Activated naive CD8-positive, alpha-beta T cell treated with anti-CD3 and anti-CD28 coated beads for 36 hours (primary cell): ENCODE measurements at places on chromosomes 3 and 15. TPM values are rescaled to one million over a fixed set of nuclear protein-coding genes. Genes with fewer than 3 reads are reported as not detected.

DNA sequence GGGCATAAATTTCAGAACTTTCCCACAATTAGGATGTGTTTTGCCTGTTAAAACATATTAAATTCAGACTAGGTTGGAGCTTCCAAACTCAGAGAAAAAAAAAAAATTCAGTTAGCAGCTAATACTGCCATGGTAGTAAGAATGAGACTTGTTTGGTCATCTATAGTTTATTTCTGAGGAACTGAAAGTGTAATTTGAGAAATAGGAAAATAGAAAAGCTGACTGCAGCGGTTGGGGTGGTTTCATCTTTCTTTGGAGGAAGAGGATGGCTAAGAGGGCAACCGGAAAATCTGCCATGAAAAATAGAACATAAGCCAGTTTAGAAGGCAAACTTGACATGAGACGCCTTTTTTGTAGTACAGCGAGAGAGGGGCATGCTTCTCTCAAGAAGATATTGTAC is 371.2 kb upstream of the ROBO2 start:
- no peak for DNase-seq

GRCh38 chr15:96087180-96087884 is 243.2 kb upstream of the NR2F2 start:
- DNase-seq: no peak

DNA sequence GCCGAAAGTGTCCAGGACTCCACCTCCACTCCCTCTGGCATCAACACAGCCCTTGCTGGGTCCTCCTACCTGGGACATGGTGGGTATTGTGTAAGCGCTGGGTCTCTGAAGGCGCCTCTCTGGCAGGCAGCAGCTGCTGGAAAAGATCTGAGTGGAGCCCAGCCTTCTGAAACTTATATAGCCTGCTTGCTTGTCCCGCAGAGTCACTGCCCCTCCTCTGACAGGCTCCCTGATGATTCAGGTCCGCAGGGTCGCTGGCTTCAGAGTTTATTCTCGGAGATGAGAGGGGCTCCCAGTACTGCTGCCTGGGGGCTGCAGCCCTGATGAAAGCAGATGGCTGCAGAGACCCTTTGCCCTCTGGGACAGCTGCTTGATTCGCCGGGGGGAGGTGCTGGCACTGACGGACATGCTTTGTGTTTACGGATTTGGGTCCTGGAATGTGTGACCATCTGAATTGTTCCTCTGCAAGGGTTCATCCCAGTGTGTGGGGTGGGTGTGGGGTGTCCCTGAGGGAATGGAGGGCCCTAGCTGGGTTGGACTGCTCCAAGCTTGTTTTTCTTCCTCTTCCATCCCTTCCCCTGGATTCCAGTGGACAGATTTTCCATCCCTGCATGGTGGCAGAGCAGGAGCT is at the start of gene MUSTN1:
Gene MUSTN1, minus strand, starts transcription at position 149 of the 631 bp plus-strand sequence. Its CDS starts 71 bp downstream, at position 78.
- DNase-seq: no peak

HIGD2B gene
- total RNA-seq: 0.26 TPM

CORO2B gene
- not detected for total RNA-seq

GRCh38 chr3:54822206-54822605 is 105.7 kb downstream of the LRTM1 start:
- no peak for DNase-seq

OXTR gene
- 0.60 TPM for total RNA-seq
